ENCODE measurements at places on chromosomes 7 and 10. TPM values are rescaled to one million over a fixed set of nuclear protein-coding genes. Genes with fewer than 3 reads are reported as not detected.

DNA sequence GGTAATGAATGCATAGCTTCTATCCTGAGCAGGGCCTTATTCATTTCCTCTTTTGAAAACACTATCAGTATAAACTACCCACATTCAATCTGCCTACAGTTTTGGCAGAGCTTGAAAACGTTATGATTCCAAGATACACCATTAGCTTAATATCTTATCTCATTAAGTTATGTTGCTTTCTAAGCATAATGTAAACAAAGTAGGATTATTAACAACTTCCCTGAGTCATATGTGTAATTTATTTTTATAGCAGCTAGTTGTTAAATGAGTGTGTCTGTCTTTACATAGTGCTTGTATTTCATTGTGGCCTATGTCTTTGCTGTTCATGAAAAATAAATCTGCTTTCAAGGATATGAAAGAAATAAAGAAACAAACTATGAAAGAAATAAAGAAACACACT lies 106.2 kb upstream of the DLX6 start:
- H3K4me3 ChIP-seq, result no peak overlapping the region
- no peak for DNase-seq
- H3K36me3 ChIP-seq, result no peaks in the 10 kb centered on the region
- H3K27ac ChIP-seq, result no peak overlapping the region
- peaks cover 12% of the 10 kb centered on the region for H3K27me3 ChIP-seq
- no peaks in the 10 kb centered on the region for H3K4me1 ChIP-seq

Gene OR2A2
- not detected for total RNA-seq

- H3K27me3 ChIP-seq, result peaks cover 17% of the 10 kb centered on the region
- H3K36me3 ChIP-seq, result peaks cover 3% of the 10 kb centered on the region
- no peak overlapping the region for H3K4me3 ChIP-seq
- no peaks in the 10 kb centered on the region for H3K4me1 ChIP-seq
- DNase-seq, result peak; percentile 49
Observed at GRCh38 chr10:132787495-132788179, 1.7 kb upstream of the NKX6-2 start.

DNA sequence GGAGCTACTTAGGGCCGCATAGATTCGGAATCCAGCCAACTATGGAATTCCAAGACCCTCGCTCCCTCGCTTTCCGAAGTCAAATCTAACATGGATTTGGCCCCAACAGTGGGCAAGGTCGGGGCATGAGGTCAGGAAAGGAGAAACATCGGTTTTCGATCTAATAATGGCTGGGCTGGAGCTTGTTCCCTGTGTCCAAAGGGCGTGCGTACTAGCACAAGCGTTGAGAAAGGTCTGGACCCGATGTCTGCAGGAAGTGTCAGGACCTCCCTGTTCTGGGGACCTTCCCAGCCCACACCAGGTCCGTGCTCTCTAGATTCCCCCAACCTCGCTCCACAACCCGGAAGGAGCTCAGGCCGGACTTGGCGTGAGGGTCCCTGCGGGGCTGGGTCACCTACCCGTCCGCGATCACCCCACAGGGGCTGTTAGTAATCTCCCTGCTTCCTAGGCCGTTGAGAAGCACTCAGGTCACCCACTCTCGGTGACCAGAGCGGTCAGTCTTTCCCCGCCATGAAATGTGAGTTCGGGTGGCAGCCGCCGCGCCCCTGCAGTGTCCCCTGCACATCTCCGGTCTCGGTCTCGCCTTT lies 4.8 kb downstream of the FEZF1 start:
- DNase-seq, result no peak
- H3K4me1 ChIP-seq, result no peaks in the 10 kb centered on the region
- H3K4me3 ChIP-seq, result no peak overlapping the region
- no peaks in the 10 kb centered on the region for H3K36me3 ChIP-seq
- no peak overlapping the region for H3K27ac ChIP-seq

Gene OR9A2
- not detected for total RNA-seq

GRCh38 chr7:119578116-119578515 lies 694.9 kb upstream of the KCND2 start:
- H3K27ac ChIP-seq, result no peak overlapping the region
- no peaks in the 10 kb centered on the region for H3K27me3 ChIP-seq
- DNase-seq, result no peak
- H3K4me3 ChIP-seq, result no peak overlapping the region
- H3K4me1 ChIP-seq, result no peaks in the 10 kb centered on the region
- no peaks in the 10 kb centered on the region for H3K36me3 ChIP-seq

Gene STEAP4
- not detected for total RNA-seq
